ENCODE measurements at places on chromosomes 5 and 9. TPM values are rescaled to one million over a fixed set of nuclear protein-coding genes. Genes with fewer than 3 reads are reported as not detected.

GRCh38 chr5:111645303-111645838, 111.6 kb downstream of the NREP start:
- no peaks in the 10 kb centered on the region for H3K4me1 ChIP-seq
- peaks cover 5% of the 10 kb centered on the region for H3K36me3 ChIP-seq
- no peak for DNase-seq
- no peaks in the 10 kb centered on the region for H3K27me3 ChIP-seq
- H3K4me3 ChIP-seq: no peak overlapping the region

DNA sequence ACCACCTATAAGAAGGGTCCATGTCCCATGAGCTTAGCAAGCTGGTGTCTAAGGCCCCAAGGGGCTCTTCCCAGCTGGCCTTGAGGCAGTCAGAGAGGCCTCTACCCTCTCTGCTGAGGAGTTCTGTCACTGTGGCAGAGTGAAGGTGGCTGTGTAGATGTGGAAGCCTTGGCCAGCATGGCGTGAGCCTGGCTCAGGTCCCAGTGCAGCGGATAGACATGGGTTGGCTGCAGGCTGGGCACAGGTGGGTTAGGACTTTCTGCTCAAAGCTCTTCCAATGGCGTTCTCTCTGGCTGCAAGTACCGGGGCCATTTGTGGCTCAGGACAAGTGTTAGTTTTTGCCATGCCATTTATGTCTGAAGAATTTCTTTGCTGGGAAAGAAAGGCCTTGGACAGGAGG, 47.3 kb downstream of the JADE2 start:
- H3K36me3 ChIP-seq: no peaks in the 10 kb centered on the region
- H3K4me3 ChIP-seq: no peak overlapping the region
- H3K27ac ChIP-seq: no peak overlapping the region
- H3K27me3 ChIP-seq: peaks cover 8% of the 10 kb centered on the region

DNA sequence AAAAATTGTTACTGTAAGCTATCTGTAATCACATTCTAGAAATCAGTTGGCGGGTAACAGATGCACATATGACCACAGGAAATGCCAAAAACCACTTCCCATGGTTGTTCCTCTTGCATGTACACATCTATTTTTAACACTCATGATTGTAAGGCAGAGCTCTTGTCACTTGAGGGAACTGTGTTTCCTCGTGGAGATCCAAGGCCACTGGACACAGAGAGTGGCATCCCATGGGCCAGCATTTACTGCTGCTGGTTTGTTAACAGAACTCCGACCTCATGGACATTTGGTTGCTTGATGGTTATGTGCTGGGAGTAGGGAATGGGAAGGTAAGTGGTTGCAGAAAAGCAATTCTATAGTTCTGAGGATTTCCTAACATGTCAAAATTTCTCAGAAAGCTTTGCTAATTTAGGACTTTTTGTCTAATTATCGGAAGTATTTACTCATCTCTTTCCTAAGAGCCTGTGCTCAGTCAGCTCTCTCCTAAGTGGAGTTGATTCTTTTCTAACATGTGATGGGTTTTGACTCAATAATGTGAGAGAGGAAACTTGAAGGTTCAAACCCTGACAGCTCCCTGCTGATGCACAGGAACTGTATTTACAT, 202.0 kb upstream of the NR3C1 start:
- H3K4me1 ChIP-seq: no peaks in the 10 kb centered on the region
- no peak for DNase-seq
- peaks cover 1% of the 10 kb centered on the region for H3K27me3 ChIP-seq
- H3K4me3 ChIP-seq: no peak overlapping the region
- no peak overlapping the region for H3K27ac ChIP-seq

The TXNDC8 gene
- total RNA-seq: not detected

DNA sequence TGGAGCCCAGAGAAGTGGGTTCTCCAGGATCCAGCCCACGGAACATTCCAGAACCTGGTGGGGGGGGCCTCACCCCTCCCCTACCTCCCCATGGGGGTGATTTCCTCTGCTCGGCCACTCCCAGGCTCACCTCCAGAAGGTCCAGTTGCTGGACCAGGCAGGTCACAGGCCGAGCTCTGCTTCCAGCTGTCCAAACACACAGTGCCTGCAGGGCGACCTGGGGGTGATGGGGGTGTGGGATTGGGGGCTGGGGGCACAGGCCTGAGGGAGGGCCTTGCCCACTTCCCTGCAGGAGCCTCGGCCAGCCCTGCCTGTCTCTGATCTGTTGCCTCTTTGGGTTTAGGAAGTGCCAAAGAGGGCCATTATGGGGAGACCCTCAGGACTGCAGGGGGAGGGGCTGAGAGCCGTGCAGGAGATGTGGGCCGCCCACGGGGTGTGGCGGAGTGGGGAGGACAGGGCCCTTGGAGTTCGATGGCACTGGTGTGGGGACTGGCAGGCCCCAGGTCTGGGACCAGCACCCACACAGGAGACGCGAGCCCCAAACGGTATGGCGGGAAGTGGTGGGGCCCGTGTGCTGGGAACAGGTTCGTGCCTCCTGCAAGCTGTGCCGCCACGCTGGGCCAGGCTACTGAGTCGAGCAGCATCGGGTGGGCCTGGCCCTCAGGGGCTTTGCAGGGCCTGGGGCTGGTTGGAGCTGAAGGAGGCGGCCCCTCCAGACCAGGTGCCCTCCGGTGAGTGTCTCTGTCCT, 45.6 kb upstream of the EGFL7 start:
- H3K4me3 ChIP-seq: no peak overlapping the region
- no peak overlapping the region for H3K27ac ChIP-seq

GRCh38 chr5:175867587-175868347, 3.6 kb upstream of the CPLX2 start:
- no peak overlapping the region for H3K4me3 ChIP-seq
- no peak overlapping the region for H3K27ac ChIP-seq
- H3K36me3 ChIP-seq: no peaks in the 10 kb centered on the region
- peak; percentile 62 for DNase-seq
- peaks cover 8% of the 10 kb centered on the region for H3K27me3 ChIP-seq
- H3K4me1 ChIP-seq: peaks cover 37% of the 10 kb centered on the region

DNA sequence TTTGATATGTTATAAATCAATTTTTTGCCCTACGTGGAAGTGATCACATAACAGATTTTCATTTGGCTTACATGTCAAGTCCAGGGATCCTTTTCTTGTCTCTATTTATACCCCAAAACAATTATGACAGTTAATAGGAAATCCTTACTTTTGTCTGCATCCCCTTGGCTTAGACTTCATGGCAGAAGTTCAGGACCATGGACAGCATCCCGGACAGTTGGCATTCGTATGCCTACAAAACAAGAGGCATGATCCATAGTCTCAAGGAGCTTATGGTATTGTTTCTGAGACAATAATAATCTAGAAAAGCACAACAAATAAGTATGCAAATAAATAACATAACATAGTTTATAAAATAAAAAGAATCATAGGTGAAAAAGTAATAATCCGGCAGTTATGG, 214.3 kb upstream of the GRIA1 start:
- peaks cover 1% of the 10 kb centered on the region for H3K27me3 ChIP-seq
- no peaks in the 10 kb centered on the region for H3K4me1 ChIP-seq
- no peak overlapping the region for H3K4me3 ChIP-seq

DNA sequence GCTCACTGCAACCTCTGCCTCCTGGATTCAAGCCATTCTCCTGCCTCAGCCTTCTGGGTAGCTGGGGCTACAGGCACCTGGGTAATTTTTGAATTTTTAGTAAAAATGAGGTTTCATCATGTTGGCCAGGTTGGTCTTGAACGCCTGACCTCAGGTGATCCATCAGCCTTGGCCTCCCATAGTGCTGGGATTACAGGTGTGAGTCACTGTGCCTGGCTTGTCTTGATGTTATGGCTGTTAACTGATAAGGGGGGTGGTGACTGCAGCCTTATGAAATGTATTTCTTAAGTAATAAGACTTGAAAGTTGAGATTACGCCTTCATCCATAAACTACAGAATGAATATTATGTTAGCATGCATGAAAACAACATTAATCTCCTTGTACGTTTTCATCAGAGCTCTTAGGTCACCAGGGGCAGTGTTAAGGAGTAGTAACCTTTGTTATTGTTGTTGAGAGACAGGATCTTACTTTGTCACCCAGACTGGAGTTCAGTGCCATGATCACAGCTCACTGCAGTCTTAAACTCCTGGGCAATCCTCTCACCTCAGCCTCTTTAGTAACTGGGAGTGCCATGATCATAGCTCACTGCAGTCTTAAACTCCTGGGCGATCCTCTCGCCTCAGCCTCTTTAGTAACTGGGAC, 148.3 kb downstream of the ATP10B start:
- H3K4me3 ChIP-seq: no peak overlapping the region
- peaks cover 8% of the 10 kb centered on the region for H3K36me3 ChIP-seq
- H3K27me3 ChIP-seq: peaks cover 4% of the 10 kb centered on the region
- DNase-seq: no peak
- H3K27ac ChIP-seq: no peak overlapping the region

- peaks cover 8% of the 10 kb centered on the region for H3K27me3 ChIP-seq
- H3K36me3 ChIP-seq: no peaks in the 10 kb centered on the region
- H3K4me1 ChIP-seq: peaks cover 1% of the 10 kb centered on the region
- no peak overlapping the region for H3K4me3 ChIP-seq
Measured at GRCh38 chr5:6522331-6522730, 73.7 kb downstream of the UBE2QL1 start.

The LRRC19 gene
- not detected for total RNA-seq

- peaks cover 1% of the 10 kb centered on the region for H3K27me3 ChIP-seq
- no peak overlapping the region for H3K4me3 ChIP-seq
- H3K27ac ChIP-seq: no peak overlapping the region
- DNase-seq: no peak
- no peaks in the 10 kb centered on the region for H3K36me3 ChIP-seq
Measured at GRCh38 chr9:92795598-92796336, 31.1 kb upstream of the BICD2 start.

- H3K27ac ChIP-seq: no peak overlapping the region
- H3K36me3 ChIP-seq: peaks cover 4% of the 10 kb centered on the region
- peaks cover 7% of the 10 kb centered on the region for H3K4me1 ChIP-seq
- peaks cover 6% of the 10 kb centered on the region for H3K27me3 ChIP-seq
Measured at GRCh38 chr9:122346478-122347347, 24.1 kb upstream of the PTGS1 start.

GRCh38 chr5:9691261-9691660, 61.1 kb upstream of the TAS2R1 start:
- no peaks in the 10 kb centered on the region for H3K36me3 ChIP-seq
- no peak for DNase-seq
- no peak overlapping the region for H3K4me3 ChIP-seq
- H3K27ac ChIP-seq: no peak overlapping the region
- H3K4me1 ChIP-seq: no peaks in the 10 kb centered on the region
- peaks cover 10% of the 10 kb centered on the region for H3K27me3 ChIP-seq

GRCh38 chr5:123951582-123951977, 439.6 kb downstream of the CSNK1G3 start:
- no peaks in the 10 kb centered on the region for H3K36me3 ChIP-seq
- peaks cover 3% of the 10 kb centered on the region for H3K4me1 ChIP-seq
- H3K27me3 ChIP-seq: peaks cover 2% of the 10 kb centered on the region
- H3K4me3 ChIP-seq: no peak overlapping the region
- DNase-seq: no peak

GRCh38 chr5:137466889-137467288, 32.2 kb downstream of the SPOCK1 start:
- no peak overlapping the region for H3K4me3 ChIP-seq
- no peaks in the 10 kb centered on the region for H3K4me1 ChIP-seq

- no peaks in the 10 kb centered on the region for H3K36me3 ChIP-seq
- H3K27me3 ChIP-seq: no peaks in the 10 kb centered on the region
- no peak overlapping the region for H3K27ac ChIP-seq
- no peak overlapping the region for H3K4me3 ChIP-seq
- H3K4me1 ChIP-seq: no peaks in the 10 kb centered on the region
Measured at GRCh38 chr5:120808606-120809005, 344.5 kb downstream of the PRR16 start.

The DMRT3 gene
- 1.7 TPM for total RNA-seq

DNA sequence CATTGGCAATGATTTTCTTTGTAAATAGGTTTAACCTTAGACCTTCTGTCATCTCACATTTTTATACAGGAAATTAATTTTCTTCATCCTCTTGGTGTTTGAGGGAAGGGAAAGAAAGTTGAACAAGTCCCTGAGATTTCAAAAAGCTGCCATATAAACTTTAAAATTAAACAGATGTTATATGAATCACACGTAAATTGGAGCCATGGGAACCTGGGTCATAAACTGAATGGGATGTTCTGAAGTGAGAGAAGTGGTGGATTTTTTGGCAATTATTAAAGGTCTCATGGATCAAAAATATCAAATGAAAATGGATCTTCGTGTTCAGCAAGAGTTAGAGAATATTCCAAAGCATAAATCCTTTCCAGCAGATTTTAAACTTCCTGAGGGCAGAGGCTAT, 242.2 kb downstream of the DMRT2 start:
- no peaks in the 10 kb centered on the region for H3K27me3 ChIP-seq
- no peaks in the 10 kb centered on the region for H3K36me3 ChIP-seq
- no peak for DNase-seq
- H3K4me3 ChIP-seq: no peak overlapping the region
- no peaks in the 10 kb centered on the region for H3K4me1 ChIP-seq

The EXD3 gene
- total RNA-seq: 24.5 TPM

DNA sequence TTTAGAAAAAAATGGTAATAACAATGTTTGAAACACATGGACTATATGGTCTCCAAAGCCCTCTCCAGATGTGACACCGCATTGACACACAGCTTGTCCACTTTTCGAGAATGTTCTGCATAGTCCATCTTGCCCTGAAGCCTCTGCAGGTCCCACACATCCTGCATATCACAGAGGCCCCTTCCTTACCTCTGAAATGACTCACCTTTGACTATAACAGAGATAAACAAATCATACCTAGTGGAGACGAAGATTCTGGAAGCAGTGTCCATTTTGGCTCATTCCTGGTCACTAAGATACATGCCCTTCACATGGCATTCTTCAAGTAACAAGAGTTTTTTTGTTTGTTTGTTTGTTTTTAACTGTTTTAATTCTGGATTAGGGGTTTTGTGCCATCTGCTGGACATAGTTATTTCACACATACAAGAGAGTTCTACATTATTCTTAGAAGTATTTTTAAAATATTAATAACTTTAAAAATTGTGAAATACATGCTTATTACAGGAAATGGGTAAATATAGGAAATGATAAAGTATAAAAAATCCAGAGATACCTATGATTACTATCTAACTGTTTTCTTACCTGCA, 5.1 kb downstream of the ARL14EPL start:
- H3K4me1 ChIP-seq: peaks cover 8% of the 10 kb centered on the region
- H3K27me3 ChIP-seq: no peaks in the 10 kb centered on the region
- H3K4me3 ChIP-seq: no peak overlapping the region
- no peaks in the 10 kb centered on the region for H3K36me3 ChIP-seq
- H3K27ac ChIP-seq: no peak overlapping the region
- no peak for DNase-seq

The ENG gene
- total RNA-seq: not detected

The ARID3C gene
- total RNA-seq: not detected

DNA sequence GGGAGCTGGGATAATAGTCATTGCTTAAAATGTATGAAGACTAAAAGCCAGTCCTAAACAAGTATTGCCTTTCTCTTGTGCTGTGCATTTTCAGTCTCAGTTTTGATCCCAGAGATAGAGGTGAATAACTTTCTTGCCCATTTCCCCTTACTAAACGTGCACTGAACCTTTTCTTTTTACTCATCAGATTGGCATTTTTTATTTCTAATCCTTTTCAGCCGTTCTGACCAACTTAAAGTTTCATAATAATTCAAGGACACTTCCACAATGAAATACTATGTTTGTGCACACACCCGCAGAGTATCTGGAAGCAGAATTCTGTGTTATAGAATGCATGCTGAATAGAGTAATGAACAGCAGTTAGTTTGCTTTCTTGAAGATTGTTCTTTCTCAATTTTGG, 343.6 kb downstream of the LRRC70 start:
- H3K27ac ChIP-seq: no peak overlapping the region
- no peak for DNase-seq
- H3K36me3 ChIP-seq: no peaks in the 10 kb centered on the region
- H3K4me1 ChIP-seq: no peaks in the 10 kb centered on the region
- H3K4me3 ChIP-seq: no peak overlapping the region

The FRRS1L gene
- total RNA-seq: 4.4 TPM
